CD4-positive, alpha-beta T cell treated with Interferon alpha-2 for 1 hour (primary cell): ENCODE measurements at places on chromosomes 4 and X.

GRCh38 chrX:456551-457291 is 70.0 kb upstream of the PPP2R3B start:
- DNase-seq, result no peak

DNA sequence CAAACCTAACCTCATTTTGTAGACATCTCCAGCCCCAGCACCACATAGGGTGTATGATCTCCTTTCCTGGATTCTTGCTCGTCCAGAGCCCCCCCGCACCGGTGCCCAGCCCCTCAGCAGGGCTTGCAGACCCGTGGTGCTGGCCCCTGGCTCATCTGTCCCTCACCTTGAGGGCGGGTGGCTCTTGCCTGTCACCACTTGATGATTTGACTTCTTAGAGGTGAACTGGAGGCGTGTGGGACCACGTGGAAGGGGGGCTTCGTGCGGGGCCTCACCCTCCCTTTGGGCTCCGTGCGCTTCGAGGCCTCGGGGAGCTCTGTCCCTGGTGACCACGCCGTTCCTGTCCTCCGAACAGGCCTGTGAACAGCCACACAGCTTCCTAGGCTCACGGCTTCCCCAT is 15.5 kb downstream of the UVSSA start:
- no peak for DNase-seq

- DNase-seq, result no peak
Measured at GRCh38 chrX:148298737-148299136, 201.7 kb upstream of the AFF2 start.

GRCh38 chr4:22848332-22848731 is 155.6 kb downstream of the GBA3 start:
- no peak for DNase-seq

DNA sequence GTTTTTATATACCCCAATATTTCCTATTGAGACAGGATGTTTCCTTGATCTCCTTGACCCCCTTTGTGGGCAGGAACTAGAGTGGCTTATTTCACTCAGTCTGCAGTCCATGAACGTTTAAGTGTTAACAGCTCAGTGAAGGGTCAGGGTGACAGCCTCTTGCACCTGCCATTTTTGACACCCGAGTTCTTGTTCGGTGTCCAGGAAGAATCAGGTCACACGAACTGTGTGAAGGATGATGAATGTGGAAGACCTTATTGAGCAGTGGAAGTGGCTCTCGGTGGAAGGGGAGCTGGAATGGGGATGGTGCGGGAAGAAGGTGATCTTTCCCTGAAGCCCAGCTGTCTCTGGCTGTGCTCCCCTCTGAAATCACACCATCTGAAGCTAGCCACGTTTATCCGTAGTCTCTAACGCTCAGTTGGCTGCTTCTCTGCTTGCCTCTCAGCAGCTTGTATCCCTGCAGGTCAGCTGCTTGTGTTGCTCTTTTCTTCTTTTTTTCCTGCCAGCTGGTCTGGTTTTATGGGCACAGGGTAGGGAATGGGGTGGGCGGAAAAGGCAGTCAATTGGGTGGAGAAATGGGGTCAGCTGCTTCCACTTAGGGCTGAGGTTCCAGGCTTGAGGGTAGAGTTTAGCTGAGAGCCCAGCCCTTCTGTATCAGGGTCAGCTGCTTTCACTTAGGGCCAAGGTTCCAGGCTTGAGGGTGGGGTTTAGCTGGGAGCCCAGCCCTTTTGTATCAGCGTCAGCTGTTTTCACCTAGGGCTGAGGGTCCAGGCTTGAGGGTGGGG is 29.0 kb upstream of the CCNG2 start:
- no peak for DNase-seq

GRCh38 chrX:46793386-46794143 is 34.6 kb upstream of the SLC9A7 start:
- DNase-seq, result no peak

- DNase-seq, result peak; percentile 3
Measured at GRCh38 chrX:106952988-106953387, 32.8 kb downstream of the CLDN2 start.
